ENCODE measurements at places on chromosomes 4 and X.

DNA sequence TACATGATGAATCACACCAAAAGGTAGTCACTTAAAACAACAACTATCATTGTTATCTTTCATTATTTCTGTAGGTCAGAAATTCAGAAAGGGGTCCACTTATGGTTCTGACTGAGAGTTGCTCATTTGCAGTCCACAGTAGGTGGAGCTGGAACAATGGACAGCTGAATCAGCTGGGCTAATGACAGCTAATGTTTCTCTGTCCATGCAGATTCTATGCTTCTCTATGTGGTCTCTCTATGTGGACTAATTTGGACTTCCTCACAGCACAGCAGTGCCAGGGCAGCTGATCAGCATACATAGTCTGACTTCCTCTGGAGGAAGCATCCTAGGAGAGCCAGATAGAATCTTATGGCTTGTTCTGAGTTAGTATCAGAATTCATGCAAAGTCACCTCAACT, 131.7 kb upstream of the INTU start:
- DNase-seq, result no peak

GRCh38 chr4:156959298-156959702, 12.3 kb downstream of the PDGFC start:
- DNase-seq, result no peak

DNA sequence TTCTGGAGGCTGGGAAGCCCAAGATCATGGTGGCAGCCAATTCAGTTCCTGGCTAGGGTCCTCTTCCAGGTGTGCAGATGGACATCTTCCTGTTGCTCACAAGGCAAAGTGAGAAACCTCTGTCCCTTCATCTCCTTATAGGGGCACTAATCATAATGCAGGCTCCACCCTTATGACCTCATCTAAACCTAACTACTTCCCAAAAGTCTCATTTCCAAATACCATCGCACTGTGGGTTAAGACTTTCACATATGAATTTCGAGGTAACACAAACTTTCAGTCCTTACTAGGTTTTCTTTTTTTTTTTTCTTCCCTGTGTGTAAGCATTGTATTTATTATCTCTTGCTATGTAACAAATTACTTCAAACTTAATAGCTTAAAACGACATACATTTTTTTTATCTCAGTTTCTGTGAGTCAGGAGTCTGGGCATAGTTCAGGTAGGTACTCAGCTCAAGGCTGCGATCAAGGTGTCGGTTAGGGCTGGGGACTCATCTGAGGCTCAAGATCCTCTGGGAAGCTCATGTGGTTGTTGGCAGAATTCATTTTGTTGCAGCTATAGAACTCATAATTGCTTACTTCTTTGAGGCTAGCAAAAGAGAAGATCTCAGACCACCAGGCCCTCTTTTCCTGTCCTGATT, 204.7 kb upstream of the STK26 start:
- no peak for DNase-seq

DNA sequence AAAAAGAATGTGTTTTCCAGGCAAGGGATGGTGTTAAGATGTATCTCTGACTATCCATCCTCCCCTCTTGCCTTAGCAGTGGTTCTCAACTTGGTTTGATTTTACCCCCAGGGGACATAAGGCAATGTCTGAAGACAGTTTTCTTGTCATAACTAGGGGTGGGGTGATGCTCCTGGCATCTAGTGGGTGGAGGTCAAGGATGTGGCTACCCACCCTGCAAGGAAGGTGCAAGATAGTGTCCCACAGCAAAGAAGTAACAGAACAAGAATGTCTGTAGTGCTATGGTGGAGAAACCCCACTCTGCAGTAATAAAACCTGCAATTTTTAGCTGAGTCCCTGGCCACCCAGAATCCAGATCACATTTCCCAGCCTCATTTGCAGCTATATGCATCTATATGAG, 81.2 kb upstream of the TBL1X start:
- no peak for DNase-seq

- no peak for DNase-seq
These were observed 12.4 kb downstream of the SMIM20 start for GRCh38 chr4:25926462-25926861.

- DNase-seq, result no peak
These were observed 76.8 kb upstream of the RBMXL3 start for GRCh38 chrX:115112411-115112810.

GRCh38 chrX:47179221-47179927, 14.3 kb upstream of the UBA1 start:
- DNase-seq, result no peak

DNA sequence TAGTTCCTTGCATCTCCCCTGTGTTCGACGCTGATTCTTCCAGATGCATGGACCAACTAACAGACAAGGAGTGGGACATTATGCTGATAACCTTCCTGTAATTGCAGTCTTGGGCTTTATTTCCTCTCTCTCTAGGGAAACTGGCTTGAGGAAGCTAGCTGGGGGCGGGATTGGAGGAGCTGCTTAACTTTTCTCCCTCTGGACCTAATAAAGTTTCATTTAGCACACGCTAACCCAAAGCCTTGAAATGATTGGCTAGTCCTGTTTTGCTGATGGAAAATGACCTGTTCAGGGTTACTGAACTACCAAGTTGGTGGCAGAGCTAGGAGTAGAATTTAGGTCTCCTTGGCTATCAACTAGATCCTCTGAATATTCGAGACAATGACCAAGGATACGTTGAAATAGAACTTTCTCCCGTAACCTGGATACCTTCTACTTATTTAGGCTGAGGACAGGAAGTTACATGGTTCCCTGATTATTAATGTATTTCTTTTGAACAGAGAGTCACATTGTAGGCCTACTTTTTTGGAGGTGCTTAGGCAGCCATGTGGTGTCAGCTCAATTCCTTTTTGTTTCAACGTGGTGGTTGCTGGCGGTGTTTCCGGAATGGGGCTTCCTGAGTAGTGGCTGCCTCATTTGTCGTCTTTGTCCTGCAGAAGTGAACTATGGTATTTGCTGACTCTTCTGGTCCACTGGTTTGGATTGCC, 2.0 kb downstream of the PGK1 start:
- DNase-seq, result no peak

- no peak for DNase-seq
These were observed 72.2 kb upstream of the RBPJ start for GRCh38 chr4:26248647-26249046.

DNA sequence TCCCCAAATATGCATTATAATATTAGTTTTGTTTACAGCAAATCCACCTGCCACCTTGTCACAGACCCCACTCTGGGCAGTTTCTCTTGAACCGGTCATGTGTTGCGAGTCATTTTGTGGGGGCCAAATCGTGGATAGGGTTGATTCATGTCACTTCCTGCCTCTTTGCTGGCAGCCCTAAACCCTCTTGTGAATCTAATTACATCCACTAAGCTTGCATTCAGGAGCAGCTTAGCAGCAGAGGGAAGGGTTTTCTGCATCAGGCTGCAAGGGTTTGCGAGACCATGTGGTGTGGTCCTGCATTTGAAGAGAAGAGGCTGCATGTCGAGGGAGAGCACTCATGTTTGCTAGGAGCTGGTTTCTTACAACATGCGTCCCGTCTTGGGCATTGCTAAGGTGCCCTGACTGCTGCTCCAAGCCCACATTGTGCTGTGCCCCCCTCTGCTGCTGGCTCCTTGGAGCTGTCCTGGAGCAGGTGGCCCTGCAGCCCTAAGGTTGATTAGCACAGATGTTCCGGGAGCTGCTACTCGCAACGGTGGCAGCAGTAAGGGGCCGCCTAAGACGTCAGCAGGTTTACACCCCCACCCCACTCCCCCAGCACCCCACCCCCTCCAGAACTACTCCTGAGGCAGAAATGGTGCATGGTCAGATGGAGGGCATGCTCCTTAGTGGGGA, 88.9 kb upstream of the CLDN34 start:
- DNase-seq, result no peak

DNA sequence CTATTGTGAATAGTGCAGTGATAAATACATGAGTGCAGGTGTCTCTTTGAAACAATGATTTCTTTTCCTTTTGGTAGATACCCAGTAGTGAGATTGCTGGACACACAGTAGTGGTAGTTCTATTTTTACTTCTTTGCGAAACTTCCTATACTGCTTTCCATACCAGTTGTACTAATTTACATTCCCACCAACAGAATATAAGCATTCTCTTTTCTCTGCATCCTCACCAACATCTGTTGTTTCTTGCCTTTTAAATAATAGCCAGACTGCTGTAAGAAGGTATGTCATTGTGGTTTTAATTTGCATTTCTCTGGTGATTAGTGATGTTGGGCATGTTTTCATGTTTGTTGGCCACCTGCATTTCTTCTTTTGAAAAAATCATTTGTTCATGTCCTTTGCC, 105.9 kb downstream of the COL4A6 start:
- DNase-seq, result no peak

- no peak for DNase-seq
These were observed 1040.7 kb downstream of the RAPGEF2 start for GRCh38 chr4:160143574-160143973.

- DNase-seq, result no peak
These were observed 56.6 kb upstream of the NRK start for GRCh38 chrX:105765691-105766090.

DNA sequence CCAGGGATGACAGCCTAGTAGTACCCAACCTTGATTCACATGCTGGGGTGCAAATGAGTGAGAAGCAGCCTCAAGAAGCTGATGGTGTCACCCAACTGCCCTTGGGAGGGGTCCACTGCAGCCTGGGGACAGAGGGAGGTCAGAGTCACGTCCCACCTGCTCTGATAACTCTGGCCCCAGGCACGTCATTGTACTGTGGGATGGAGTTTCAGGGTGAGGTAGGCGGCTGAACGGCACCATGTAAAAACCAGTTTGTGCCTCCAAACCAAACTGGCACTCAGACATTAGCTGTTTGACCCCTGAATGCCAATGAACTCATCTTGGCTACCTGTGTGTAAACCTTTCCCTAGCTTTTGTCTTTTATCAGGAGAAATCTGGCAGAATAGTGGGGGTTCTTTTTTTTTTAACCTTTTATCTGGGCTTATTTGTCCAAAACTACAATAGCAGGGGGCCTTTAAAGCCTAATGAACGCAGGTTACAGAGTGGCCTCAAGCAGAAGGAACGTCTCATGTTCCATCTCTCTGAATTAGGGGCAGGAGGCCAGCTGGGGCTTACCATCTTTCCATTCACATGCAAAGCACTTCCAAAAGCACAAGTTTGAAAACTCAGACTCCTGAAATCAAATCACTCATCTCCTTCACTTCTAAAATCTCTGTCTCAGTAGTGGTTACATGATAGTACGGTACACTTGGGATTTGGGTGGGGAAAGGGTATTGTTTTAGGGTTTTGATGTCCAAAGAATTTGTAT, 89.4 kb downstream of the IRF2 start:
- no peak for DNase-seq

DNA sequence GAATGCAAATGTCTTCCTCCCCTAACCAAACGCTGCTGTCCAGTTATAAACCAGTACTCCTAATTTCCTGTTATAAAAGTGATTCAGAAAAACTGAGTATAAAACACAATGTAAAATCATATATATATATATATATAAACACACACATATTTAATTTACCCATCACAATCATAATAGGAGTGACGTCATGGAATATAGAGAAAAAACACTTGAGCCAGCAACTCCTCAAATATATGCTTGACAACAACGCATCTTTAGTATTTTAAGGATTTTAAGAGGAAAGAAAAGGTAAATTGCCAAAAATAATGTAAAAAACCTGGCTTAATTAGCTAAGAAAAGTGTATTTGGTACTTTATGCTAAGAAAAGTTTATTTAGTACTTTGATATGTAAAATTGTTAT, 2701.7 kb downstream of the PCDH7 start:
- DNase-seq, result no peak

GRCh38 chr4:131526686-131527085, 1622.4 kb upstream of the PCDH10 start:
- no peak for DNase-seq

DNA sequence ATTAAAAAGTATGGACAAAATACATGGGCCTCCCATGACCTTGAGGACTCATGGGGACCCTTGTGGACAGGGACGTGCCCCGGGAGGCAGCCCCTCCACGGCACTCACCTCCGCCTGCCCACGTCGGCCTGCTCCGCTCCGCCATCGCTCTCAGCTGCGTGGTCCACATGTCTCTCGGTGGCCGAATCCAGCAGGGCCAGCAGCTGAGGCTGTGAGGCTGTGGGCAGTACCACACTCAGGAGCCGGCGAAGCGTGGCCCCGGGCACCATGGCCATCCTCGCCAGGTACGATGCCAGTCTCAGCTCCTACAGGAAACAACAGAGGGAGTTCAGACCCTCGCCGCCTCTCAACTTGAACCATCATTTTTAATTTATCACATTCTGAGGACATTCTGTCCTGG, 140.0 kb downstream of the EVC2 start:
- no peak for DNase-seq

DNA sequence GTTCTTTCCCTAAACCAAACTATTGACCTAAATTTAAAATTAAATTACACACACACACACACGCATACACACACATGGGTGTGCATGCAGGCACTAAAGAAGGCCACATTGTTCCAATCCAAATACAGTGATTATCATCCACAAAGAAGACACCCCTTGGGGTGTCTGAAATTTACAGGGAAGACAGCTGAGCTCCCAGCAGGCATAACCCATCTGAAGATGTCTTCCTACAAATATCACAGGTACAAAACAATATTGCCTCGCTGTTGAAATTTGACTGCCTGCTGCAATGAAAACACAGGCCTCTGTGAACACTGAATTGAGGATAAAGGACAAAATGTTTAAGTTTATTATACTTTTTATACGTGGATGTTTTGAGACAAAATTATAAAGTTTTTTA, 50.2 kb upstream of the SLC7A11 start:
- no peak for DNase-seq

DNA sequence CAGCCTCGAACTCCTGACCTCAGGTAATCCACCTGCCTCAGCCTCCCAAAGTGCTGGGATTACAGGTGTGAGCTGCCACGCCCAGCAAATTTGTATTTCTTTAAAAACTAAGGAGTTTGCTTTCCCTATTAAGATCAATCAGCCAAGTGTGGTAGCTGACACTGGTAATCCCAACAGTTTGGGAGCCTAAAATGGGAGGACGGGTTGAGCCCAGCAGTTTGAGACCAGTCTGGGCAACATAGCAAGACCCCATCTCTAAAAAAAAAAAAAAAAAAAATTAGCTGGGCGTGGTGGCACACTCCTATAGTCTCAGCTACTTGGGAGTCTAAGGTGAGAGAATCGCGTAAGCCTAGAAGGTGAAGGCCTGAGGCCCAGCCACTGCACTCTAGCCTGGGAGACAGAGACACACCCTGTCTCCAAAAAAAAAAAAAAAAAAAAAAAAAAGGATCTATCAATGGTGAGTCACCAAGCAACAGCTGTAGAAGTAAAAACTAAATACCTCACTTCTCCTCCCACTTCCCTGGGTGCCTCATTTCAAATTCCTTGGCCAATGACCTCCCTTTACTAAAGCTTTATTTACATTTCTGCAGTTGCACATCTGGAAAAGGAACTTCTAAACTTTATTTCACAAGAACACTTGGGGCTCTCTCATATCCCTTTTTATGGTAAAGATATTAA, 54.5 kb downstream of the LDB2 start:
- DNase-seq, result no peak

GRCh38 chrX:11665168-11666111, at the start of gene ARHGAP6:
TSS of gene ARHGAP6 (minus strand) at chrX:11665920. CDS start at chrX:11664828, 1,092 bp downstream.
- no peak for DNase-seq

GRCh38 chr4:37490391-37491347, 195.5 kb downstream of the RELL1 start:
- DNase-seq, result no peak
